ENCODE measurements at places on chromosomes 1 and 21.
A peak's percentile ranks its signal among the peaks of the same experiment; 100 is the strongest.

DNA sequence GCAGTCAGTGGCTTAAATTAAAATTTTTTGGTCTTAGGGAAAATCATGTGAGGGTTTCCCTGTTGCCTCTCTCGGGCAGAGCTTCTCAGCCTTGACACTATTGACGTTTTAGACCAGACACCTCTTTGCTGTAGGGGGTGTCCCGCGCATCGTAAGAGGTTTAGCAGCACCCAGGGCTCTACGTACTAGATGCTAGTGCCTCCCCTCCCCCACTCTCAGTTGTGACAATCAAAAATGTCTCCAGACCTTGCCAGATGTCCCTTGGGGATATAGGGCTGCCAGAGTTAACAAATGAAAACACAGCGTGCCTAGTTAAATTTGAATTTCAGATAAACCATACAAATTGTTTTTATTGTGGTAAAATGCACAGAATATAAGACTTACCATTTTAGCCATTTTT, 293.3 kb downstream of the DISC1 start:
- DNase-seq: no peak

DNA sequence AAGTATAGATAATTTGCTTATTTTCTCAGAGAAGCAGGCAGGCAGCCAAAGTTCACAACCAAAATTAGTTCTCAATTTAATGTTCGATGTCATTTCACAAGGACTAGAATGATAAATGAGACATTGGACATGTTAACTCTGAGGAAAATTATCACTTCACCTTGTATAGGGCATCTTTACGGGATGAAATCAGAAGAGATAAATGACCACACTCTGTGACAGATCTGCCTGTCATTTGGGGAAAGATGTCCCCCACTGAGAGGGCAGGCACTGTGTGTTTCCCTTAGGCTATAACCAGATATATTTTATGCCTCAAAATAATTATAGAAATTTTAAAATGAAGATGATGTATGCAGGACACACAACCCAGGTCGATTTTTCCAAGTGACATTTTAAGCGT, 642.9 kb downstream of the BRINP3 start:
- no peak for DNase-seq

DNA sequence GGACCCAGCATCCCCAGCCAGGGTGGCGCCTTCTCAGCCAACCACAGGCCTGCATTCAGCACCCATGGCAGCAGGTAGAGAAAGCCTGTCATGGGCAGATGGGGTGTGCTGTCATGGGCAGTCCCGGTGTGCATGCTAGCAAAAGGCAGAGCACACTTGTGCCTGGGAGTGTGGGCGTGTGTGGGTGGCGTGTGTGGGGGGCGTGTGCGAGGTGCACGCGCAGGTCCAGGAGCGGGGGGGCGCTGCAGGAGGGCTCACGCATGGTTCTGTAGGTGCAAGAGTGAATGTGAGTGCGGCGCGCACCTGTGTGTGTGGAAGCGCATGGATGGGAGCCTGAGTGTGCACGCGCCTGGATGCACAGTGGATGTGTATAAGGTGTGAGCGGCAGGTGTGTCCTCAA, 137.2 kb downstream of the CASZ1 start:
- no peak for DNase-seq

DNA sequence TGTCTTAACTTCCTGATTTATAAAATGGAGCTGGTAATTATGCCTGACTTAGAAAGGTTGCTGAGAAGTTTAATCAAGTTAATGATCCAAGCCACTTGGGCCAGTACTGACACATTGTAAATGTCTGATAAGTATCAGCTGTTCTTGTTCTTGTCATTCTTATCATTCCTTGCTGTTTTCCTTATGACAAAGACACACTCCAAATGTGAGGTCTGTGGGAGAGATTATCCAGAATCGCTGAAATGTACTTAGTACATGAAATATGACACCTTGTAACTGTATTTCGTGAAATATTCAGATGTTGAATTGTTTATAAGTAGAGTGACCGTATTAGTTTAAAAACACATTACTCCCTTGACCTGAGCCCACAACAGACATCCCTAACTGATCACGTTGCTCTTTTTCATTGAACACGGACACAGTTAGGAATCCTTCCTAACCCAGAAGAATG, 6.1 kb downstream of the AADACL4 start:
- no peak for DNase-seq

- DNase-seq: no peak
Observed at GRCh38 chr1:82788660-82789059, 987.9 kb downstream of the ADGRL2 start.

- no peak for DNase-seq
Observed at GRCh38 chr1:41394959-41395956, 34.0 kb downstream of the FOXO6 start.

DNA sequence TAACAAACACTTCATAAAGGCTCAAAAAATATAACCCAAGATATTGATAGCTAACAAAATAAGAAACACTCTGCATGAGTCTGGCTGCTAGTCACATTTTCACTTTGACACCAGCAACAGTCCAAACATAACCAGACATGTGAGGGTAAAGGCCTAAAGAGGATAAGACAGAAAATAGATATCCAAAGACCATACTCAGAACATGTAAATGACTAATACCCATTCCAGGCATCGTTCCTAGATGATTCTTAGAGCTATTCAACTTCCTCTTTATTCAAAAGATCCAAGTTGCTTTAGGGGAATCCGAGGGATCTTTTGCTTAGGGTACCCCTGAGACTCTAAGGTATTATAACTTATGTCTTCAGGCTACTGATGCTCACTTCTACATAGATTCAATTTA, 5.1 kb downstream of the COL24A1 start:
- DNase-seq: no peak

DNA sequence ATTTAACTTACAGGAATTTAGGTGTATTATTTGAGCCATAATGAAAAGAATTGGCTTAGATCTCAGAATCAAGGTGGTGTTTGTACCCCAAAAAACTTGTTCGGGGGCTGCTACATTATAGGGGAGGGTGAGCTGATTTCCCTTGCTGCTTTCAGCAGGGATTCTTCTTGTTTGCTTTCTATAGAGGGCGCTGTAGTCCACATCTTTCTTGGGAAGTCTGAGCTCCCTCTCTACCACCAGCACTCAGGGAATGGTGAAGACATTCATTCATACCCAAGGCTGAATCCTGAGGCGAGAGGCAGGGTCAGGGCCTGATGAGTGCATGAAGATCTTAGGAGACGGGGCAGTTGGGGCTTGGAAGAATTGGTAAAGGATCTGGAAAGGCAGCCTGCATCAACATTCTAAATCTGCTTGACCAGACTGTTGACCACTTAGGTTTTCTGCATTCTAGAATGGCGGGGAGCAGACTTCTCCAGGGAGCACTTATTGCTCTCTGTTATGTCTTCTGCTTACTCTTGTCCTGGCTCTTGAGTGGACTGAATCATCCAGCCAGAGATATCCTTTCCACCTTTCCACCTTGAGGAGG, 18.9 kb downstream of the SPATA46 start:
- DNase-seq: no peak

GRCh38 chr1:34924759-34925555, 4.5 kb downstream of the DLGAP3 start:
- peak; percentile 48 for DNase-seq

DNA sequence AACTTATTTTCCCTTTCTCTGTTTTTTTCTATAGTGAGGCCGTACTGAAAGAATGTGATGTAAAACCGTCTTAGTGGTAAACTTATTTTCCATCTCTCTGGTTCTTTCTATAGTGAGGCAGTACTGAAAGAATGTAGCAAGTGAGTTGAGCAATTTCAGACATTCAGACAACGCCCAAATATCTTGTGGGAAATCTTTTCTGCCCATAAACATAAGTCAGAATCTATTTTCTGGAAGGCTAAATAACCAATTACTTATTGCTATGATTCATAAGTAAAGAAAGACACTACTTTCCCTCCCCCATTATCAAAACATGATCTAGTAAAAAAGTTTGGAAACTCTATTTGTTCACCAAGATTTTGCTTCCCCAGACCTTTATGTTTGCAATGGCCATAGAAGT, 18.8 kb upstream of the SCCPDH start:
- DNase-seq: no peak

DNA sequence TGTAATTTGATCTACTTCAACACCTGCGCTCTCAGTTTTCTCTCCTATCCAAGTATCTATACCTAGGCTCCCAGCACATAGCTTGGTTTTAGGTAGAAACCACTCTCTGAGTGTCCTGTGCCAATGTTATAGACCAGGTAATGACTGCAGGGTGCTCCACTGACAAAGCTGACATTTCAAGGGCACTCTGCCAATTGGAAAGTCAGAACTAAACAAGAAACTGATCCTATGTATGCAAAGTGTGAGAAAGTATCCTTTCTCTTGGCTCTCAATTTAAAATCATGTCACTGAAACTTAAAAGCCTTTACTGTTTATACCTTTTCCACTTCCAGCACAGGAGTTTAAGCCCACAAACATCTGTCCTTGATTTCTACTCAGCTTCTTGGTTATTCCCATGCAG, 45.0 kb upstream of the AIM2 start:
- DNase-seq: no peak

- DNase-seq: no peak
Observed at GRCh38 chr21:16811011-16811410, 701.8 kb upstream of the CXADR start.

- DNase-seq: no peak
Observed at GRCh38 chr1:232421143-232421796, 208.7 kb downstream of the SIPA1L2 start.

DNA sequence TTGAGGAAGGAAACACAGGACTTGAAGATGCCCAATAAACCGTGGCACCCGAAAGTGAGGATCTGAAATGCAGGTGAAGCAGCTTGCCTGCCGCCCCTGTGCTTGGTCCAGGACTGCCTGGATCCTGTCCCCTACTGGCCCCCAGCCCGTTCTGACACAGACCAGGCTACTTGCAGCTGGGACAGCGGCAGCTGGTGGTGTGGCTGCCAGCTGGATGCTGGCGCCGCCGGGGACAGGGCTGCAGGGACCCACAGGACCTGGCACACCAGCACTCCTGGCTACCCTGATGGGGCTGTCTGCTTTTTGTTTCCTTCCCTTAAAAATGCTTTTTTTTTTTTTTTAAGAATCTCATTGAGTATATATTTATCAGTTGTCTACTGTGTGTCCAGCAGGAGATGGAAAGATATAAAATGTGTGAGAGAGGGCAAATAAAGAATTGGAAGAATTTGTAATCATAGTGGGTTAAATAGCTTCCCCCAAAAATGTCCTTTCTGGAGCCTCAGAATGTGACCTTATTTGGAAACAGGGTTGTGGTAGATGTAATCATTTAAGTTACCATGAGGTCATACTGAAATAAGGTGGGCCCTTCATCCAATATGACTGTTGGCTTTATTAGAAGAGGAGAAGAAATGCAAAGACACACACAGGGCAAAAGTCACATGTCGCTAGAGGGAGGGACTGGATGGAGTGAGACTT, 165.6 kb downstream of the DSCAM start:
- DNase-seq: no peak

DNA sequence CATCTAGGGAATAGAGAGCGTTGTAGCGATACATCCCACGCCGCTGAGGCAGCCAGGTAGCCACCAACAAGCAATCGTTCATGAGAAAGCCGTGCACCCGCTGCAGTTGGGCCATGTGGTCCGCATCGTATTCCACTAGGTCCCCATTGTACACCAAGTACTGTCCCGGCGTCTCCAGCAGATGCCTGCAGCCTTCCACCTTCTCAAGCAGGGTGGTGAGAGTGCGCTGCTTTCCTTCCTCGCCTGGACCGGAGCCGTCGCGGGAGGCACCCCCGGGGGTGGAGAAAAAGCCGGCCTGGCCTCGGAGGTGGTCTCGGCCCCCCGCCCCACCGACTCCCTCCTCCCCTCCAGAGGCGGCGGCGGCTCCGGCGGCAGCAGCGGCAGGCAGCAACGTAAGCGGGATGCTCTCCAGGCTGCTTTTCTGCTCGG, 595 bp downstream of the EXOC8 start:
- no peak for DNase-seq

DNA sequence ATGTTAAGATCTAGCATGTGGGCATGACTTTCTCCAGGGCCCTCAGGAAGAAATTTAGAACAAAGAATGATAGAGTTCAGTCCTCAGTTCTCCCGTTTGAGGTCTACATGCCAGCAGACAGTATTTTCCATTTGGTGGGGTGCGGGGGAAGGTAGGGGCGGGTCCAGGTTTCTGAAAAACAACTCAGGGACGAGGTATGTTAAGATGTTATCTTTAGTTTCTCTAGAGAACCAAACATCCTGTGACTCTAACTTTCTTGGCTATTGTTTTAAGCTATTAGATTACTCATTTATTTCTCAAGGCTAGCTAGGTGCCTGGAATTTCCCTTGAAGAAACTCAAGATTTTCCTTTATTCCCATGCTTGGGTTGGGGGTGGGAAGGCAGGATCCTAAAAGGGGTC, 42.3 kb upstream of the SYT14 start:
- no peak for DNase-seq

- DNase-seq: no peak
Observed at GRCh38 chr1:88883156-88883555, 8.2 kb downstream of the GTF2B start.

DNA sequence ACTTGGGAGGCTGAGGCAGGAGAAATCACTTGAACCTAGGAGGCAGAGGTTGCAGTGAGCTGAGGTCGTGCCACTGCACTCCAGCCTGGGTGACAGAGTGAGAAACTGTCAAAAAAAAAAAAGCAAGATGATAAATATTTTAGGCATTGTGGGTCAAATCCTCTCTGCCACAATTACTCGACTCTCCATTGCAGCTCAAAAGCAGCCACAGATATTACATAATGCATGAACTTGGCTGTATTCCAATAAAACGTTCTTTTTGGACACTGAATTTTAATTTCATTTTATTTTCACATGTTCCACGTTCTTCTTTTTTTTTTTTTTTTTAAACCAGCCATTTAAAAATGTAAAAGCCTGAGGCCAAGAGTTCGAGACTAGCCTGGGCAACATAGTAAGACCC, 69.4 kb downstream of the TCP10L start:
- no peak for DNase-seq

GRCh38 chr1:184164536-184164935, 113.0 kb downstream of the TSEN15 start:
- DNase-seq: no peak

DNA sequence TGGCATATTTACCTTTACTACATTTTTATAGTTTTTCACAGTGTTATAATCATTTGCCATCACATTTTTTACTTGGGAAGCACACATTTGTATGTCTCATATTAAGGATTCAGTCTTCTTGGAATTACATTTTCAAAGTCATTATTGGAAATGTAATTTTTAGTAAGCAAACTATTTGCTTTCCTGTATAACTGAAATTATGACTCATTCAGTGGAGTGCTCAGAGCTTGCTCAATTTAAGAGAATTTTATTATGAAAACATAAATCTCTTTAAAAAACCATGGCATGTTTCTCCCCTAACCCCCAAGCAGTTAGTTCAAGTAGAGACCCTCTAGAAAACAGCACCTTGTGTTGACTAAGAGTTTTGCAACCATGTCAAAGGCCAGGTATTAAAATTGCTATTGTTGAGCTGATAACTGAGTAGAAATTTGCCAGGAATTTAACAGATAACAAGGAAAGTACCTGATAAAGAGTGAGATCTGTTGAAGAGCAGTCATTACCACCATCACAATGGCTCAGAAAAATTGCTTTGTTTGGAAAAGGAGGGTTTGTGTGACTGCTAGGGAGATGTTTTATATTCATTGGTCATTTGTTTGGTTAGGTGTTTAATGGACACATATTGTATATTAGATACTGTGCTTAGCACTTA, 105.9 kb downstream of the KCNK2 start:
- DNase-seq: no peak

GRCh38 chr1:119209596-119210295, 69.3 kb upstream of the WARS2 start:
- DNase-seq: no peak

All from activated CD8-positive, alpha-beta memory T cell treated with anti-CD3 and anti-CD28 coated beads, Interleukin-2, amount 50 U/mL, for 4 hours (primary cell).